ENCODE measurements at places on chromosomes 13 and 19. TPM values are rescaled to one million over a fixed set of nuclear protein-coding genes. Genes with fewer than 3 reads are reported as not detected.
A peak's percentile ranks its signal among the peaks of the same experiment; 100 is the strongest.

The MEDAG gene
- total RNA-seq, result 0.59 TPM

The CYP2F1 gene
- not detected for total RNA-seq

The UBXN6 gene
- total RNA-seq, result 41.0 TPM

The GPR12 gene
- not detected for total RNA-seq

The STOML3 gene
- total RNA-seq, result not detected

The KLK14 gene
- total RNA-seq, result 0.61 TPM

GRCh38 chr13:93226623-93227279 is at the start of gene GPC6:
TSS of gene GPC6 (plus strand) at chr13:93226807.
- H3K4me3 ChIP-seq, result no peak within 1 kb of the TSS
- DNase-seq, result no peak
- peaks cover 50% of the 10 kb centered on the region for H3K27me3 ChIP-seq
- no peaks in the 10 kb centered on the region for H3K4me1 ChIP-seq

DNA sequence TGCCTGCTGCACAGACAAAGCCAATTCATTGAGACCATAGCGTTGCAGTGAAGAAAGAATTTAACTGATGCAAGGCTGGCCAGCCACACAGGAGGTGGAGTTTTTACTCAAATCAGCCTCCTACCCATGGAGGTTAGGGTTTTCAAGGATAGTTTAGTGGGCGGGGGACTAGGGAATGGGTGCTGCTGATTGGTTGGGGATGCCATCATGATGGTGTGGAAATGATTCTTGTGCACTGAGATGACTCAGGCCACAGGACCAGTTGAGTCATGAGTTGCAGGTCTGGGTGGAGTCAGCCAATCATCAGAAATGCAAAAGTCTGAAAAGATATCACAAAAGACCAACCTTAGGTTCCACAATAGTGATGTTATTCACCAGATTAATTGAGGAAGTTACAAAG is 359.6 kb downstream of the FOXO1 start:
- H3K27me3 ChIP-seq, result no peaks in the 10 kb centered on the region
- DNase-seq, result peak; percentile 52
- H3K27ac ChIP-seq, result no peak overlapping the region
- H3K4me1 ChIP-seq, result peaks cover 3% of the 10 kb centered on the region
- no peak overlapping the region for H3K4me3 ChIP-seq

GRCh38 chr13:114122591-114123211 is 9.7 kb downstream of the RASA3 start:
- H3K36me3 ChIP-seq, result peaks cover 28% of the 10 kb centered on the region
- H3K4me1 ChIP-seq, result peaks cover 56% of the 10 kb centered on the region
- no peak overlapping the region for H3K27ac ChIP-seq
- no peaks in the 10 kb centered on the region for H3K27me3 ChIP-seq
- no peak for DNase-seq

GRCh38 chr13:97904059-97904458 is 49.4 kb upstream of the IPO5 start:
- H3K36me3 ChIP-seq, result no peaks in the 10 kb centered on the region
- H3K4me1 ChIP-seq, result no peaks in the 10 kb centered on the region
- H3K4me3 ChIP-seq, result no peak overlapping the region
- no peak for DNase-seq
- H3K27ac ChIP-seq, result no peak overlapping the region

DNA sequence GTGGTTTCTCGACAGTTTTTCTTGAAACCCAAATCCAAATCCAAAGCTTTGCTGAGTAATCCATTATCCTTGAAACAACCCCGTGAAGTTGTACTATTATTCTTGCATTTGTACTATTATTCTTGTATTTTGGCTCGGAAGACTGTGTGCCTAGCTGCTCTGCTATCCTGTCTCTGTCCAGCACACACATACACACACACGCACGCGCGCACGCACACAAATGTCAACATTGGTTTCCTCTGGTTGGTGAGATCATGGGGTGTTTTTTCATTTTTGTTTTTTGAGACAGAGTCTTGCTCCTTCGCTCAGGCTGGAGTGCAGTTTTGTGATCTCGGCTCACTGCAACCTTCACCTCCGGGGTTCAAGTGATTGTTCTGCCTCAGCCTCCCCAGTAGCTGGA is 14.9 kb upstream of the KLK4 start:
- peaks cover 33% of the 10 kb centered on the region for H3K27me3 ChIP-seq
- no peak overlapping the region for H3K4me3 ChIP-seq
- peaks cover 14% of the 10 kb centered on the region for H3K4me1 ChIP-seq

GRCh38 chr13:38415233-38415632 is 65.6 kb downstream of the UFM1 start:
- H3K4me3 ChIP-seq, result no peak overlapping the region
- H3K27me3 ChIP-seq, result peaks cover 3% of the 10 kb centered on the region
- no peak overlapping the region for H3K27ac ChIP-seq
- no peaks in the 10 kb centered on the region for H3K36me3 ChIP-seq
- peaks cover 6% of the 10 kb centered on the region for H3K4me1 ChIP-seq

- H3K36me3 ChIP-seq, result no peaks in the 10 kb centered on the region
- no peaks in the 10 kb centered on the region for H3K4me1 ChIP-seq
- H3K27ac ChIP-seq, result no peak overlapping the region
- DNase-seq, result no peak
- no peak overlapping the region for H3K4me3 ChIP-seq
Observed at GRCh38 chr19:35285095-35285449, 2.7 kb downstream of the HAMP start.

DNA sequence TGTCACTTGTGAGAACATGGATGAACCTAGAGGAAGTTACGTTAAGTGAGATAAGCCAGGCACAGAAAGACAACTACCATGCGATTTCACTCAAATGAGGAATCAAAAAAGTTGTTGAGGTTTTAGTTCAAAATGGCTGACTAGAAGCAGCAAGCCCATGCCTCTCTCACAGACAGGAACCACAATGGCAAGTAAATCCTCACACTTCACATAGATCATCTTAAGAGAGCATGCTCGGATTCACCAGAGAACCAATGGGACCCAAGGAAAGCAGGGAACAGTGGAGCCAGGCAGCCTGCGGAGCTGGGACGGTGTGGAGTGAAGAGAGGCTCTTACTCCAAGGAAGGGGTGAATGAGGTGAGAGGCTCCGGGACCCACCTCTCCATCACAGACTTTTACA is 581.0 kb downstream of the UQCRFS1 start:
- H3K36me3 ChIP-seq, result no peaks in the 10 kb centered on the region
- H3K27me3 ChIP-seq, result no peaks in the 10 kb centered on the region
- H3K4me1 ChIP-seq, result no peaks in the 10 kb centered on the region
- no peak overlapping the region for H3K4me3 ChIP-seq
- DNase-seq, result no peak

- no peak overlapping the region for H3K4me3 ChIP-seq
- no peak for DNase-seq
- H3K27ac ChIP-seq, result no peak overlapping the region
- H3K27me3 ChIP-seq, result no peaks in the 10 kb centered on the region
- no peaks in the 10 kb centered on the region for H3K36me3 ChIP-seq
Observed at GRCh38 chr13:40781717-40782116, 7.7 kb upstream of the SLC25A15 start.

- no peaks in the 10 kb centered on the region for H3K27me3 ChIP-seq
- H3K4me3 ChIP-seq, result no peak overlapping the region
- H3K4me1 ChIP-seq, result no peaks in the 10 kb centered on the region
- H3K27ac ChIP-seq, result no peak overlapping the region
Observed at GRCh38 chr13:107461751-107462150, 753.6 kb downstream of the LIG4 start.

GRCh38 chr19:42150911-42151361 is 18.7 kb upstream of the POU2F2 start:
- H3K4me1 ChIP-seq, result peaks cover 19% of the 10 kb centered on the region
- H3K27ac ChIP-seq, result no peak overlapping the region
- no peak overlapping the region for H3K4me3 ChIP-seq
- no peaks in the 10 kb centered on the region for H3K36me3 ChIP-seq

GRCh38 chr13:70027551-70027950 is 80.1 kb upstream of the ATXN8OS start:
- no peak for DNase-seq
- no peak overlapping the region for H3K4me3 ChIP-seq
- no peak overlapping the region for H3K27ac ChIP-seq

- H3K27me3 ChIP-seq, result no peaks in the 10 kb centered on the region
- no peaks in the 10 kb centered on the region for H3K4me1 ChIP-seq
- no peak for DNase-seq
- H3K27ac ChIP-seq, result no peak overlapping the region
- H3K4me3 ChIP-seq, result no peak overlapping the region
Observed at GRCh38 chr13:72953391-72953965, 105.3 kb upstream of the KLF5 start.

DNA sequence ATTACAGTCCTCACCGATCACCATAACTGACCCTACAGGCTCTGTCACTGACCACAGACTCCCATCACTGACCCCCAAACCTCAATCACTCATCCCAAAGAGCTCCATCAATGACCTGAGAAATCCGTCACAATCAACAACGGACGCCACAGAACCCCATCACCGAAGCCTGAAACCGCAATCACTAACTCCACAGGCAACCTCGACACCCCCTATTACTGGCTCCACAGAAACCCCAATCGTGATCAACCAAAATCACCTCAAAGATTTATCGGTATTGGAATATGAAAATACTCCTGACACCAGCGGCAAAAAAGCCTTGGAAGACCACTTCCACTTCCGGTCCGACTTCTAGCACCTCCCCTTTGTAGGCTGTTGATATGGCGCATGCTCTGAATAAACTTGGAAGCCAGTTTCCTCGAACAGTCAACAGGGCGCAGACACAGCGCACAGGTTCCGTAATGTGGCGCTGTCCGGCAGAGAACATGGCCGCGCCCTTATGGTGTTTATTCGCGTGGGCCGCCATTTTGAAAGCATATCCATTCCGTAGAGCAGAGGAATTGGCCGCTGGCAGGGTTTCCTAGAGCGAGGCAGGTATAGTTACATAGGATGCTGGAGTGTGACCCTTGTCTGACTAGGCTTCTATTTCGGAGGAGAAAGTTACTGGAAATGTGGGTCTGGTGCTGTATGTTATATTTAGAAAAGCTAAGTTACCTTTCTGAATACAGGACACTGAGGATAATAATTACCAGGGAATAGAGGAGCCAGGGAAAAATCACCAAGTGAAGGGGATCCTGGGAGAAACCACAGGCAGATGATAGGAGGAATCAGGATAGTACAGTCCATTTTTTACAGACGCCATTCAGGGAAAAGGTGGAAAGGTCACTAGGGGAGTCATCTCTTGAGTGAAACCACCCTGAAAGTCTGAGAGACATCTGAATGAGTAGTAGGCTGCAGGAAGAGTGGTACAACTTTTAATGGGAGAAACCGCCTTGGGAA is at the start of gene ZNF585A:
TSS of gene ZNF585A (minus strand) at position 328 of the 999 bp plus-strand sequence. CDS start 2,785 bp downstream, outside the sequence.
- H3K27me3 ChIP-seq, result no peaks in the 10 kb centered on the region
- H3K4me1 ChIP-seq, result no peaks in the 10 kb centered on the region
- DNase-seq, result peak; percentile 94
- peaks cover 32% of the 10 kb centered on the region for H3K36me3 ChIP-seq

GRCh38 chr19:47479701-47480503 is 4.1 kb downstream of the KPTN start:
- DNase-seq, result no peak
- peaks cover 2% of the 10 kb centered on the region for H3K27me3 ChIP-seq
- no peak overlapping the region for H3K27ac ChIP-seq

GRCh38 chr13:40259899-40260298 is 406.5 kb downstream of the FOXO1 start:
- H3K27ac ChIP-seq, result no peak overlapping the region
- H3K4me1 ChIP-seq, result no peaks in the 10 kb centered on the region
- H3K27me3 ChIP-seq, result no peaks in the 10 kb centered on the region
- DNase-seq, result no peak

- peaks cover 10% of the 10 kb centered on the region for H3K4me1 ChIP-seq
- no peak overlapping the region for H3K4me3 ChIP-seq
- peaks cover 22% of the 10 kb centered on the region for H3K36me3 ChIP-seq
- no peaks in the 10 kb centered on the region for H3K27me3 ChIP-seq
- DNase-seq, result no peak
- no peak overlapping the region for H3K27ac ChIP-seq
Observed at GRCh38 chr19:20667281-20667680, 5.9 kb upstream of the ZNF626 start.

DNA sequence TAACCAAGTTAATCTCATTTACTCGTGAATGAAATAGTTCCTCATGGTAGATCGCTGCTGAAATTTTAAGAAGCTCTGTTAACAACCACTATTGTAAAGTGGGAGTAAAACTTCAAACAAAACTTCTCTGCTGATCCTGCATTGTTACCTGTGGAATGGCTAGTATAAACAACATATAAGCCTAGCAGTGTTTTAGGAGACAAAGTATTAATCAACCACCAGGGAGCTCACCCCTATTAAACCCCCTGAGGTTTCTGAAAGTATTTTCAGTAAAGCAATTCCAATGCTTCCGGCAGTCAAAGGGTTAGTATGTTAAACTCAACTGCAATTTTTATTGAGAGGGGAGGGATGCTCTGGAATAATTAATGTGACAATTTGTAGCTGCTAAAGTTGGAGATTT is 30.0 kb upstream of the PCDH17 start:
- H3K4me1 ChIP-seq, result no peaks in the 10 kb centered on the region
- no peak overlapping the region for H3K27ac ChIP-seq
- no peak overlapping the region for H3K4me3 ChIP-seq
- no peak for DNase-seq
- H3K36me3 ChIP-seq, result no peaks in the 10 kb centered on the region
- no peaks in the 10 kb centered on the region for H3K27me3 ChIP-seq

GRCh38 chr13:107864543-107865317 is 350.6 kb downstream of the LIG4 start:
- H3K27ac ChIP-seq, result no peak overlapping the region
- peaks cover 39% of the 10 kb centered on the region for H3K27me3 ChIP-seq
- peaks cover 4% of the 10 kb centered on the region for H3K4me1 ChIP-seq
- no peak for DNase-seq

DNA sequence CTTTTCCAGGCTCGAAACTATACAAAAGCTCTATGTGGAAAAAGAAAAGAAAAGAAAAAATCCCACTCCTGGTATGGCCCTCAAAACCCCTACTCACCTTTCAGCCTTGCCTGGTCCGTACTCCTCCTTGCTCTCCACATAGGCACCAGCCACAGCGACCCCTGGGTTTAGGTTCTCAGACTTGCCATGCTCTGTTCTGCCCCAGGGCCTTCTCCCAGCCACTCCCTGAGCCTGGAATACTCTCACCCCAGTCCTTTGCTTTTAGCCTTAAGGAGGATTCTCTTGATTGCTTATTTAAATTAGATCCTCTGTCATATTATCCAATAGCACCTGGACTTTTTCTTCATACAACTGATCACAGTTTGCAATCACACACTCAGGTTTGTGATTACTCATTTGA is 522.5 kb downstream of the DIAPH3 start:
- H3K27me3 ChIP-seq, result peaks cover 8% of the 10 kb centered on the region
- no peaks in the 10 kb centered on the region for H3K4me1 ChIP-seq
- H3K27ac ChIP-seq, result no peak overlapping the region

GRCh38 chr19:18762125-18763023 is 28.7 kb downstream of the COMP start:
- H3K4me1 ChIP-seq, result peaks cover 3% of the 10 kb centered on the region
- no peak overlapping the region for H3K27ac ChIP-seq
- DNase-seq, result no peak
- H3K36me3 ChIP-seq, result no peaks in the 10 kb centered on the region

DNA sequence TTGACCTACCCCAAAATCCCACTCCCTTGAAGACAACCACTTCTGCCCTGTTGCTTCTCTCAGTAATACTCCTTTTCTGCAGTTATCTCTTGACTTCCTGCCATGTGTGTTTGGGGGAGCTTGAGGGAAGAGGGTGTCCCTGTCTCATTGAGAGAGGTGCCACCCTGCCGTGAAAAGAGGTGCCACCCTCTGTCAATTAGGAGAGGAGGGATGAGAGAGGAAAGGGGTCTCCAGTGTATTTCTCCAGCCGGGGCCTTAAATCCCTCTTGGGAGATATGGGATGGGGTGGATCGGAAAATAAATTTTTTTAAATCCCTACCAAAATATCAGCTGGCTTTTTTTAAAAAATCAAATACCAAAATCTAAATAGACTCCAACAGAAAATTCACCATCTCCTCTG is 16.5 kb downstream of the PLD3 start:
- DNase-seq, result no peak
- H3K27me3 ChIP-seq, result no peaks in the 10 kb centered on the region
- H3K4me1 ChIP-seq, result peaks cover 28% of the 10 kb centered on the region
- H3K27ac ChIP-seq, result no peak overlapping the region
